ENCODE measurements at places on chromosomes 3 and 15.
A peak's percentile ranks its signal among the peaks of the same experiment; 100 is the strongest.

DNA sequence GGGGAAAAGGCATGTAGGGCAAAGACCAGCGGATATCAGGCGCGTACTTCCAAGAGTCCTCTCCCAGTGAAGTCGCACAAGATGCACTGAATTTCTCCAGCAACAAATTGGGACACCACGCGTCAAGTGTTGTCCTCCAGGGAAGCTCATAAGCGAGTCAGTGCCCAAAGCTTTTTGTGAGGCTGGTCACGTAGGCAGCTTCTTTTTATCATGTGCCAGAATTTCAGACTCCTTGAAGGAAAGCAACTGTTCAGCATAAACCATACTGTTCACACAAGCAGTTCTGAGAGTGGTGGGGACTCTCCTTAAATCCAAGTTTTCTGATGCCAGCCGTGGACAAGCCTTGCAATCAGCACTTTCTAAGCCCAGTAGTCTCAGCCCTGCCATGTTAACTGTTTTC lies 10.1 kb upstream of the FSTL1 start:
- DNase-seq, result no peak

GRCh38 chr3:42653560-42654330 lies at the start of gene ZBTB47:
ZBTB47 (plus strand) TSS chr3:42653697; CDS start chr3:42658356, 4,659 bp downstream.
- DNase-seq, result no peak

DNA sequence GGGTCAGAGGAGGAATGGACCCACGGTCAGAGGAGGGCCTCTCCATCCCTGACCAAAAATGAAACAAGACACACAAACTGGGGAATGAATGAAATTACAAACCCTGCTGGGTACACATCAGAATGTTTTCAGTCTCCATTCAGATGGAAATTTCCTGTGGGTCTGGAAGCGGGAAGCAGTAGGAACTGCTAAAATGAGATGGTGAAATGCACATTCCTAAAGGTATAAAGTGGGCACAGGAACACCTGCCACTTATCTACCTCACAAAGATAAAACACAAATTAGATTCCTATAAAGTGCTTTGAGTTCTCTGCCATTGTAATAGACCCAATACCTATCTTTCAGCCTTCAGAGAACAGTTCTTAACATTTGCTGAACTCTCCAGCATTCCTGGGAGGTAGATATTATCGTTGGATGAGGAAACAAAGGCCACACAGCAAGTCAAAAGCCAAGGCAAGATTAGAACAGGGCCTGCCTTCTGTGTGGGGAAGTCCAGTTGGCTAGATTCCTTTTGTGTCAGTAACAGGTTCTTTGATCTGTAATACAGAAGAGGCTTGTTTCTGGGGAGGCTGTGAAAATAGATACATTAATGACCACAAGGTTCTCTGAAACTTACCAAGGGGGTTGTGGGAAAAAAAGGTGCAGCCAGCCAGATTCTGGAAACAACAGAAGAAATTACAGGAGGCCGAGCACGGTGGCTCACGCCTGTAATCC lies 98.4 kb downstream of the IGF2BP2 start:
- no peak for DNase-seq

DNA sequence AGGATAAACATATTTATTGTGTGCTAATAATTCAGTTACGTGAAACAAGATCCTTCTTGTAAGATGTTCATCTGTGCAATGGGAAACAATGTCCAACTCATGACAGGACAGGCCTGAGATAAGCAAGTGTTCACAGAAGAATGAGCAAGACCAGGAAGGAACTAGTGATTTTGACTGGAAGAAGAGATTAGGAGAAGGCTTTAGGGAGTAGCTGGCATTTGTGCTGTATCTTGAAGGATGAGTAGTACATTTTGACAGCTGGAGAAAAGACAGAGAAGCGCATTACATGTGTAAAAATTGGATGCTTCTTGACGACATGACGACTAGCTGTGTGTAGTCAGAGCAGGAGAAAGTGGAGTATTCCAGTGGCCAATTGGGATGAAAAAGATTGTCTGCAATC lies 48.4 kb downstream of the GBE1 start:
- DNase-seq, result no peak

DNA sequence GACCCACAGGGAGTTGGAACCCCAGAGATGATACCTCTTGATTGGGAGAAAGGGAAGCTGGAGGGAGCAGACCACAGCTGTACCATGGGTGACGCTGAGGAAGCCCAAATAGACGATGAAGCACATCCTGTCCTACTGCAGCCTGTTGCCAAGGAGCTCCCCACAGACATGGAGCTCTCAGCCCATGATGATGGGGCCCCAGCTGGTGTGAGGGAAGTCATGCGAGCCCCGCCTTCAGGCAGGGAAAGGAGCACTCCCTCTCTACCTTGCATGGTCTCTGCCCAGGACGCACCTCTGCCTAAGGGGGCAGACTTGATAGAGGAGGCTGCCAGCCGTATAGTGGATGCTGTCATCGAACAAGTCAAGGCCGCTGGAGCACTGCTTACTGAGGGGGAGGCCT lies 201.1 kb downstream of the AKAP13 start:
- DNase-seq, result peak; percentile 38

DNA sequence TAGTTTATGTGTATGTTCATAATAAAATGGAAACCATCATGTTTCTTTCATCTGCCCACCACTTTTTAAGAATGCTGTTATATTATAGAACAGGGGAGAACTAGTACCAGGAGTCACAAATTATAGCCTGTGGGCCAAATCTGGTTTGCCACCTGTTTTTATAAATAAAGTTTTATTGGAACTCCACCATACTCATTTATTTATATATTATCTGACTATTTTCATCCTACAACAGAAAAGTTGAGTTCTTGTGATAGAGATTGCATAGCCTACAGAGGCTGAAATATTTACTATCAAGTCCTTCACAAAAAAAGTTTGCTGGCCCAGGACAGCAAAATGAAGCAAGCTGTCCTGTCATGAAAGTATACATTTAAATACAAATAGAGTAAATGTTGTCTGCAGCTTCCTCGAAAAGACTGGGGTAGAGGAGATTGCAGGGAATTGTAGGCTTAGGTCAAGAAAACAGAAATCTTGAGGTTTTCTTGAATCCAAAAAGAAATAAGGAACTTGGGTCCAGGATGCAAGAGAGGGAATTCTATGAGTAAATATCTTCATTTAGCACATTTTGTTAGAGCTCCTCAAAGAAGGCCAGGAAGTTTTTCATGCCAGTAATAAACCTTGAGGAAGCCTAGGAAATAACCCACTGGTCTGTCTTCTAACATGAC lies 41.1 kb downstream of the FILIP1L start:
- no peak for DNase-seq

DNA sequence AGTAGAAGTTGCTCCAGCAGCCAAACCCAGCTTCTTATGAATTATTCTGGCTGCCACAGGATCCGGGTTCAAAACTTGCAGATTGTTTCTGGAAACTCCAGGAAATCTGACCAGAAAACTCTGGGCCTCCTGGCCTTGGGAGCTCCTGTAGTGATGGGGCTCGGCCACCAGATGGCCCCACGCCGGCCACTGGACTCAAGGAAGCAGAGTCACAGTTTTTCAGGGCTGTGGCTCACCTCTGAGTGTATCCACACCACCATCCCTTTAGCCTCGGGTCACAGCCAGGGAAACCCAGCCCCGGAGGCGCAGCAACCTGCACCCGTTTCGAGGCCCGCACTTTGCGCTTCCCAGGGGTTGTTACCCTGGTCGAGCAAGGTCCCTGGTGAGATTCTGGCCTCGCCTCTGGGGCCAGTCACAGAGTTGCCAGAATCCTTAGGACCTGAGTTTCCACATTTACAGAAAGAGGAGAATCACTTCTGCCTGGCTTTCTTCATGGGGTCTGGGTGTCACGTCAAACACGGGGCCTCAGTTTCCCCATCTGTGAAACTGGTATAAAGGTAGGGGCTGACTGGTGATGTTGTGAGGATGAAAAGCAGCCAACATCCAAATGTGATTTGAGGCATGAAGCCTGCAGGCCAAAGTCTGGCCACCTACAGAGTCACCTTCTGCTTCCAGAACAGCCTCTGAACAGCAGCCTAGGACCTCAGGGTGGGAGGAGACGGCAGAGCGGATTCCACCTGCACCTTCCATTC lies 53.5 kb upstream of the LCTL start:
- peak; percentile 9 for DNase-seq

DNA sequence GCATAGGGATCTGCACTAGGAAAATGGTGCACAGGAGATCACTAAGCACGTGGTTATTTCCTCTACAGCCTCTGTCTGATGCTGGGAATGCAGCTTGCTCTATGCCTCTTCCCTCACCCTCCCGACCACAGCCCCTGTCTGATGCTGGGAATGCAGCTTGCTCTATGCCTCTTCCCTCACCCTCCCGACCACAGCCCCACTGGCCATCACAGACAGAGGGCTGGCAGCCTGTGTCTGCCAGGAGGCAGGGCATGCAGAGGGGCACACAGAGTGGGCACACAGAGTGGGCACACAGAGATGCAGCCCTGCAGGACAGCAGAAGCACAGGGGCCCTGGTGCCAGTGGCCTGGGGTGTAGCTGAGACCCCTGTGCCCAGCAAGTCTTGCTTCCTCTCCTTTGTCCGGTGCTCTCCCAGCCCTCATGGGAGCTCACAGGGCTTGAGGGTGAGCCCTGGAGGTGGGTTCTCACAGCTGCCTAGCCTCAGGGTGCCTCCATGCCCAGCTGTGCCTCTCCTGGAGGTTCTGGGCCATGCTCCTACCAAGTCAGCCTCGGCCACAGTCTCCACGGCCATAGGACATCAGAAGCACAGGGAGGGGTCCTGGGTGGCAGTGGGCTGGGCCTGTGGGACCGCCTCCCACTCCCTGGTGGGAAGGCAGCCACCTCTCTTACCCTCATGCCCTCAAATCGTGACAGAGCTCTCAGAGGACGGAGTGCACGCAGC lies 65.8 kb downstream of the EXOG start:
- no peak for DNase-seq

DNA sequence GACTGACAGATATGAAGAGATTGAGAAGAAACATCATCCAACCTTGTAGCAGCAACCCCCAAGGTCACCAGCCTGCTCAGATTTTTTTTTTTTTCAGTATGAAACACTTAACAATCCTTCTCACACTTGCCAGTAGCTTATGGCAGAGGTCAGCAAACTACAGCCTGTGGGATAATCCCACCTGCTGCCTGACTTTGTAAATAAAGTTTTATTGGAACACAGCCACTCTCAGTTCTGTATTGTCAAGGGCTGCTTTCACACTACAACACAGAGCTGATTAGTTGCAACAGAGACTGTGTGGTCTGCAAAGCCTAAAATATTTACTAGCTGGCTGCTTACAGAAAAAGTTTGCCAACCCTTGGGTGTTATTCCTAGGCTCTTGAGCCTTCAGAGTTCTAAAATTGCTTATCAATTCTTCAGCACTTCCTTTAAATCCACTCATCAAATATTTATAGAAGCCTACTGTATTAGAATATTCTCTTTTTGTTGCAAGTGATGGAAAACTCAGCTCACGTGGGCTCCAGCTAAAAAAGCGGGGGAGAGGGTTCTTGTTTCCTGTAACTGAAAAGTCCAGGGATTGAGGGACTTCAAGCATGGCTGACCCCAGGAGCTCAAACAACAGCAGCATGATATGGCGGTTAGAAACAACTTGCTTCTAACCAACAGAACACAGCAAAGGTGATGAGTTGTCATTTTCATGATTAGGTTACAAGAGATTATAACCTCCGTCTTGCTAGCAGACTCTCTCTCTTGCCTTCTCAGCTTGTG lies 246.1 kb downstream of the SHQ1 start:
- no peak for DNase-seq

- DNase-seq, result peak; percentile 8
These were observed 2.0 kb upstream of the TOPBP1 start for GRCh38 chr3:133663569-133664313.

- no peak for DNase-seq
These were observed 49.2 kb downstream of the PIERCE2 start for GRCh38 chr15:55457401-55458022.

DNA sequence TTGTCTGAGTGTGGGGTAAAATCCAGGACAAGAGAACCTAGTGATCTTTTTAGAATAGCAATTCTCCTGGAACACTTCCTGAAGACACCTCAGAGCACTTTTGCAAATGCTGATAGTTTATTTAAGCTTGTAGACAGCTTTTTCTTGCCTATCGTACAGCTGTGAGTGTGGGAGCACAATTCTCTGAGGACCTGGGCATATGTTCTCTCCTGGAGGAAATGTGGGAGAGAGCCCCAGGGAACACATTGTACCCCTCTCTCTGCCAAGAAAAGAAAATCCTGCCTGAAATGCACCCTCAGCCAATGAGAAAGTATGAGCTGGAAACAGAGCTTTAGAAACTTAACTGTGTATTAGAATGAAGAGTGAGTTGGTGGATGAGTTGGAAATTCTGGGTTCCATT lies 308.3 kb upstream of the SEMA6D start:
- DNase-seq, result no peak

DNA sequence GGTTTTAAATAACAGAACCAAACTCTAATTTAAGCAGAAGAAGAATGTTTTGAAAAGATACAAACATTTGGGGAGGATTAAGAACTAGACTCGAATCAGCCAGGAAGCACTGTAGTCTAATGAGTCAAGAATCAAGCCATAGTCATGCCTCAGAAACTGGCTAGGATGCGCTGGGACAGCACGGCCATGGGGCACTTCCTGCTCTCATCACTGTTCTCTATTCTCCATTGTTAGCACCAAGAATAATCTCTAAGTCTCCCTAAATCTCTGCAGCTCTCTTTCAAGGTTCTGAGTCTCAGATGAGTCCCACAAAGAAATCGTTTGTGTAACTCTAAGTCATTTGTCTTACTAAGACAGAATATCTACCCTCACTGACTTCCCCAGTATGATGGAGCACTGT lies 399.0 kb upstream of the KCNMB2 start:
- DNase-seq, result no peak

DNA sequence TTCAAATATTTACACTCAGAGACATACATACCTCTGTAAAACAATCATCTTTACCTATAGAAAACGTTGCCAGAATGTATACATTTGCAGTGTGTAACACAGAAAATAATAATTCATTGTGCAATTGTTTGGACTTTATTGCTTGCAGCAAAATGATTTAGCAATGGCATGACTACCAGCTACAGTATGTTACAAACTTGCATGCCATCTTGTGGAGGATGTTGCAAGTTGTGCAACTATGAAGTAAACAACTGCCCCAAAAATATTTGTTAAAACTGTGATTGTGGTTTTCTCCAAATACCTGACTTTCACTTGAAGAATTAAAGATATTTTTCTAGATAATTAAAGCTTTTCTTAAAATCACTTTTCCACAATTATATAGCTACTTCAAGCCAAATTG lies 27.1 kb upstream of the C3orf49 start:
- DNase-seq, result no peak

DNA sequence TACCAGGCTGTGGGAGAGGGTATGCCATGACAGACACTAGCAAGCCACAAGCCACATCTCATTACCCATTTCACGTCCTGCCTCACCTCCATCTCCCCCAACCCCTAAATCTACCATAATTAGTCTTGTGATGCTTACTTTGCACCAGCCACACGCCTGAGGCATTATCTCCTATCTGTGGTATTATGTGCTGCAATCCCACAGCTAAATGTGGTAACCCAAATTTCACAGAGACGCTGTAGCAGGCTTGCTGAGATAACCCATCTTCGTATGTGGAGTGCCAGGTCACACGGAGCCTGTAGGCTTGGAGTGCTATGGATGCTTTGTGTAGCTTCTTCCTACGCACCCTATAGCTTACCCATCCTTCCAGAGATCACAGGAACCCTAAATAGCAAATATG lies 256.7 kb upstream of the KCNH8 start:
- no peak for DNase-seq
